Smooth muscle cell of the brain vasculature (primary cell): ENCODE measurements at places on chromosomes 12 and 14.

GRCh38 chr14:99986396-99986795 lies 78.8 kb upstream of the EVL start:
- DNase-seq = no peak

DNA sequence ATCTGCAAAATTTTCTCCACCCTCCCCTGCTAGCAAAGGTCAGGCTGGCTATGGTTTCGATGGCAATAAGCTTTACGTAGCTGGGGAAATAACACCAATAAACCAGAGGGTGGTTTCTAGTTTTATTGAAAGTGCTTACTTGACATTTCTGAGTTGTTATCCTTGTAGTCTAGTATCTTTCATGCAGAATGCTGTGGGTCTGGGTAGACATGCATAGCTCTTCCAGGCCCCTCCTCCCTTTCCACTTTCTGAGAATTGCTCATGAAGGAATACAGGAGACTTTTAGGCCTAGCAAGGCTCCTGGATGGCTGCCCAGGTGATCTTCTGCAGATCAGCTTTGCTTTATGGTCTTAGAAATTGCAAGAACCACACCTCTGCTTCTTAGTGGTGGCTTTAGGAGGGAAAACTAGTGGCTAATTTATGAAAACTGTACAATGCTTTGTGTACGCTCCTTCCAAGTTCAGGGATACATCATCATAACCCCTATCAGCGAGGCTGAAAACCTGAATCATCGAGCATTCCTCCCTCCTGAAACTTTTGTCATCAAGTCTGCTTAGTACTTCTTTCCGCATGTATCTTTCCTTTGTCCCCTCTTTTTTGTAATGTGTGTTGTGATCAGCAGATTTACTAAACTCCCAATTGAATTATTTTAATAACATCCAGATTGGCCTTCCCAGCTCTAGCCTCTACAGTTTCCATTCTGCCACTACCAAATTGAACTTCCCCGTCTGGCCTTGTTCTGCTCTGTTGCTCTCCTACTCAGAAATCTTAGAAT lies 473.0 kb downstream of the RAD51B start:
- DNase-seq = no peak

- no peak for DNase-seq
These were observed 16.5 kb downstream of the EID3 start for GRCh38 chr12:104319918-104320626.

DNA sequence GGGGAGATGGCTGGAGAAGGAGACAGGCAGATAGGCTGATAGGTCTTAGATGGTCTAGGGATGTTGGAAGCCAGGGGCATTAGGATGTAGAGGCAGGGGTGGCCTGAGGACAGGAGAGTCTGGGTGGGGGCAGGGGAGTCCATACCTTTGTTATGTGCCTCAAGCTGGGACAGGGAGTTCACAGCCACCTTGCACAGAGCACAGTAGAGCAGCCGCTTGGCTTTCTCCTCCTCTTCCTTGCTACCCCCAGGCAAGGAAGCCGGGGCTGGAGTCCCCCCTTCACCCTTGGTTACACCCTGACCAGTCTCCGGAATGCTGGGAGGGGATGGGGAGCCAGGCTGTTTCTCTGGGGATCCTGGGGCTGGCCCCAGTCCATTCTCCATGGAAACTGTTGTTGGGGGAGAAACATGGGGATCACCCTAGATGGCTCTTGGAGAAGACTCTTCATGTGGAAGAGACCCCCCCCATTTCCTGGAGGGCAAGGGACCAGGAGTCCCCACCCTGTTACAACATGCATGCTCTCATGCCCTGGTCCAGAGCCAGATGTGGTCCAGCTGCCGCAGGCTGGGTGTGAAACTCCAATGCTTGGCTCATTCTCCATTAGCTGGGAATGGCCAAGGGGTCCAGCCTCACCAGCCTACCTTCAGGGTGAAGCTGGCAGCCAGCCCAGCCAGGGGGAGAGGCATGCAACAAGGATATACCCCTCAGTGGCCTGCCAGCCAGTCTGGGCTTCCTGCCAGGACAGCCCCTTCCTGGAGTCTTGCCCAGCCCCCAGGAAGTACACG lies 7.2 kb upstream of the GPR84 start:
- DNase-seq = no peak

- DNase-seq = no peak
These were observed 975.1 kb downstream of the BCL11B start for GRCh38 chr14:98296895-98297294.

GRCh38 chr12:104171785-104172569 lies 34.0 kb upstream of the NFYB start:
- DNase-seq = no peak

DNA sequence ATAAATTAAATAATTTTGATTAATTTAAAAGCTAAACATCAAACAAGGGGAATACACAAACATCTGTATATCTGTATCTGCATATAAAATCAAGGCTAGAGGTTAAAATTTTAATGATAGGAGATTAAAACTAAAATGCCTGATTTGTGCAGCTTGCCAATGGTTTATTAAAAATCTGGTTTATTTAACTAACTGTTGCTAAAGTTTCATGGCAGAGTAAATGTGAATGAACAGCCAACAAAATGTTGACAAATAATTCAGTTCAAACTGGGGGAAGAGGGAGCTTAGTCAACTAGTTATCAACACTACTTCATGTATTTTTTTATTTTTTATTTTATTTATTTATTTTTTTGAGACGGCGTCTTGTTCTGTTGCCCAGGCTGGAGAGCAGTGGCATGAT lies 43.0 kb downstream of the BTG1 start:
- DNase-seq = no peak
